ENCODE measurements at places on chromosomes 4 and X. TPM values are rescaled to one million over a fixed set of nuclear protein-coding genes. Genes with fewer than 3 reads are reported as not detected.

DNA sequence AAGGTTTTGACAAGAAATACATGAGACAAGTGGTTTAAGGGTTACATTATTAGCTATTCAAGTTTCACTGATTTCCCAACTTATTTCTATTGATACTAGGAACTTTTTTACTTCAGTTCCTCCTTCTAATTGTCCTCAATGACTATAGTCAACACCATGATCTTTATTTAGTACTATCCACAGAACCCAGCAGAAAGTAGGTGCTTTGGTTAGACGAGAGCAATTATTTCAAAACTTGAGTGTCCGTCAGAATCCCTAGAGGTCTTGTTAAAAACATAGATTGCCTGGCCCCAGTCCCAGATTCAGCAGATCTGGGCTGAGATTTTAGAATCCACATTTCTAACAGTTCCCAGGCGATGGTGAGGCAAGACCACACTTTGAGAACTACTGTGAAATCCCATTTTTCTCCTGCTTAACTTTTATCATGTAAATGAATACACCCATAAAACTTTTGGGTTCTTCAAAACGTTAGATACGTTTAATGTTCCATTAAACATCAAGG is 17.9 kb downstream of the EXOC1 start:
- no peaks in the 10 kb centered on the region for H3K27me3 ChIP-seq
- H3K27ac ChIP-seq: no peak overlapping the region
- no peak for DNase-seq

DNA sequence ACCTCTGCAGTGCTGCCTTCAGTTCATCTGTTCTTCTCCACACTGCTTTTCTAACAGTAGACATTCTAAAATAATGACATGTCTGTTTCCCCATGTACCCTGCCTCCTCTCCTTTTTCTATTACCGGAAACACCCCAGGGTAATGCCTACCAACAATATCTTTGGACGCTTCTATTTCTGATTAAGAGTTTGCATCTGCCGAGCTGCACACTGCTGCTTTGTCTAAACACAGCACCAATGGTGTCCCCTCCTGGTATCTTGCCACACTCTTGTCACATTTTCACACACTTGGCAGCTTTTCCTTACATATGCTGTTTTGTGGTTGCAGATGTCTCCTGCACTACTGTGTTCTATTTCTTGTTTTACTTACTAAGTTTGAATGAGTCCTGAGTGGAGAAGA is 288.8 kb downstream of the GRIA2 start:
- DNase-seq: no peak
- H3K27me3 ChIP-seq: no peaks in the 10 kb centered on the region
- no peak overlapping the region for H3K4me3 ChIP-seq
- H3K27ac ChIP-seq: no peak overlapping the region
- no peaks in the 10 kb centered on the region for H3K36me3 ChIP-seq

DNA sequence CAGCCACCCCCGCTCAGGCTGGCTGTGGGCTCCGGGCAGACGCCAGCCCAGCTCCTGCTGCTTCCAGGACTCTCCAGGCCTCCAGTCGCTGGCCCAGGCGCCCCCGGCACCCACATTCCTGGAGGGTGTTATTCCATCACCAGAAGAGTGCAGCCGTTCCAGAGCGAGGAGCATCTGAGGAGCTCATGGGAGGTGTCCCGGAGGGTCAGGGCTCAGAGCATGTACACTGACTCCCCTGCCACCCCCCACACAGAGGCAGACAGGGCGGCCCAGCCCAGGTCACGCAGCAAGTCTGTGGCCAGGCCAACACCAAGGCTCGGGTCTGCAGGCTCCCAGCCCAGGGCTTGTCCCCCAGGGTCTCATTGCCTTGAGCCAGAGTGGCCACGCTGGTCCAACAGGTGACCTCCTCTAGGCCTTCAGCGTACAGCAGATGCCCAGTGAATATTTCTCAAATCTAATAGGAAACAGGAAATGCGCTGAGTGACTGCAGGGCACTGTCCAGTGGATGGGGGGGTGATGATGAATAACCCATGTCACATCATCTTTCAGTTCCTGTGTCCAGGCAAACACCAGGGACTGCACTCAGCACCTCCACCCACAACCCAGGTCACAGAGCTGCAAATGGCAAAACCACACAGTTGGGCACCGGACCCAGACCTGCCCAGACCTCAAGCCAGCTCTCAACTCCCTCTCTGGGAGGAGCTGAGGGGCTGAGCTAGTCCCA is 37.2 kb downstream of the ABLIM2 start:
- H3K4me1 ChIP-seq: no peaks in the 10 kb centered on the region
- H3K27ac ChIP-seq: no peak overlapping the region
- no peaks in the 10 kb centered on the region for H3K27me3 ChIP-seq

DNA sequence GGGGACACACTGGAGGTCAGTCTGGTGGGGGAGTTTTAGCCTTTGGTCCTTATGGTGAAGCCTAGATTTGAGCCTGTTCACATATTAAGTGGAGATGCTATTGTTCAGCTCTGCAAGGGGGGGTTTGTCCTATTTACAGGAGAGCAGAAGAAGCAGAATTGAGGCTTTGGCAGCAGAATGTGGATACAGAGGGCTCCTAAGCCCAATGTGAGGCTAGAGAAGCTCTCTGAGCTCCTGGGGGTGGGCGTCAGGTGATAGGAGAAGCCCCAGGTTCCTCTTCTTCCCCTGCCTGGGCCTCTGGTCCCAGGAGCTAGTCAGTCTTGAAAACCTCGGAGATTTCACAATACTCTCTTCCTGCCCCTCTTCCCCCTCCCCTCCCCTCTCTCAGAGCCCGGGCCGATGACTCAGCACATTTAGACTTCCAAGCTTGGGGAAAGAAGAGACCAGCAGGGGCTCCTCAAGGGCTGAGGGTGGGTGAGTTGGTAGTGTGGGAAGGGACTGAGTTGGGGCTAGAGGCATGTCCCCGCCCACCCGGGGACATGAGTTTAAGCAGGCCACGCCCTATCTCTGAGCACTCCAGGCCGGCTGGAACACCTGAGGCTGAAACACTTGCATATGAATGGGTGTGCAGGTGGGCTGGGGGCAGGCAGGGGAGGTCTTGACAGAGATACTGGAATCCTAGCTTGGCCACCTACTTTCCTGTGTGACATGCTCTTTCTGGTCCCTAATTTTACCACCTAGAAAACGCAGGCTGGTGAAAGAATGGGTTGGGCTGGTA is 3.4 kb downstream of the TFE3 start:
- DNase-seq: peak; percentile 95
- peaks cover 18% of the 10 kb centered on the region for H3K36me3 ChIP-seq
- H3K4me3 ChIP-seq: peak overlapping the region; percentile 77
- H3K4me1 ChIP-seq: peaks cover 4% of the 10 kb centered on the region

DNA sequence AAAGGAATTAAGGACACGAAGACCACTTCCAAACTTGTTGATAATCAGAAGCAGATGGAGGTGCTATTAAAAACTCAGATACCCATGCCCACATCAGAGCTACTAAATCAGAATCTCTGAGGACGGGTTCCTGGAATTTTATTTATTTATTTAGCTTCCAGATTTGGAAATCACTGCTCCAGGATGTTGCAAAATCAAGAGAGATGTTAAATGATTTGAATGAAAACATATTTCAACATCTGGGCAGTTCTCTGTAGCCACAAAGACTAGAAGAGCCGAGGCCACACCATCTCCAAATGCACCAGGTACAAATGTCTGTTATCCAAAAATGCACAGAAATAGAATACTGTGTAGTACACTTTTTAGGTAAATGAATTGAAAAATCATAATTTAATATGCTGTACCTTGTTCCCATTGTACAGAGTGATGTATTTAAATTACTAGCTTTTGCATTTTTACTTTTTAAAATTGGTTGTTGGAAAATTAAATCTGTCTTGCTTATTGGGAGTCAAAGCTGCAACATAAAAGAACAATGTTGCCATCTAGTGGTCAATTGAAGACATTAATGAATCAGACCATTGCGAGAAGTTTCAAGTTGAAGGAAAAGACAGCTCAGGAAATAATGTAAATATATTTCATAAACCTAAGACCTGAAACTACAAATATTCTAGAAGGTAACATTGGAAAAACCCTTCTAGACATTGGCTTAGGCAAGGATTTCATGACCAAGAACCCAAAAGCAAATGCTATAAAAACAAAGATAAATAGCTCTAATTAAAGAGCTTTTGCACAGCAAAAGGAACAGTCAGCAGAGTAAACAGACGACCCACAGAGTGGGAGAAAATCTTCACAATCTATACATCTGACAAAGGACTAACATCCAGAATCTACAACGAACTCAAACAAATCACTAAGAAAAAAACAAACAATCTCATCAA is 151.3 kb upstream of the TTC29 start:
- no peak overlapping the region for H3K4me3 ChIP-seq
- no peak overlapping the region for H3K27ac ChIP-seq
- no peaks in the 10 kb centered on the region for H3K4me1 ChIP-seq
- no peaks in the 10 kb centered on the region for H3K27me3 ChIP-seq

DNA sequence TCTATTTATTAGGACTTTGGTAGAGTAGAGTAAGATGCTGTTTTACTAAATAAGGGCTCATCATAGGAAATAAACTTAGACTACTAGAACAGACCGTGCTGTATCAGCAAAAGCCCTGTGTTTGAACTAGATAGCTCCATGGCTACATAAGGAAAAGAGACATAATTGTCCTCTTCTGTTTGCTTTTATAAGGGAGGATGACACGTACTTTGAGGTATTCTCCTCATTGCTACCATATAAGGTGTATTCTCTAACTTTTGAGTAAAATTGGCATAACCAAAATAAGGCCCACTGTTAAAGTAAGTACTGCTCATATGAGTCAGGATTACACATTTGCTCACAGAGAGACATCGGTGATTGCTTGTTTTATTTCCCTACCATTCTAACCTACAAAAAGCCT is 64.3 kb downstream of the PDLIM5 start:
- no peaks in the 10 kb centered on the region for H3K4me1 ChIP-seq
- H3K36me3 ChIP-seq: no peaks in the 10 kb centered on the region
- no peak overlapping the region for H3K27ac ChIP-seq
- H3K27me3 ChIP-seq: no peaks in the 10 kb centered on the region
- no peak for DNase-seq

- H3K27me3 ChIP-seq: no peaks in the 10 kb centered on the region
- H3K27ac ChIP-seq: no peak overlapping the region
- no peak for DNase-seq
- no peak overlapping the region for H3K4me3 ChIP-seq
- H3K4me1 ChIP-seq: peaks cover 10% of the 10 kb centered on the region
Observed at GRCh38 chr4:141899541-141899940, 263.2 kb downstream of the IL15 start.

- DNase-seq: no peak
- no peaks in the 10 kb centered on the region for H3K36me3 ChIP-seq
- no peak overlapping the region for H3K27ac ChIP-seq
- no peaks in the 10 kb centered on the region for H3K4me1 ChIP-seq
Observed at GRCh38 chr4:15873117-15873516, 65.4 kb downstream of the FGFBP1 start.

PUDP gene
- total RNA-seq: 21.9 TPM

NPNT gene
- total RNA-seq: 1.4 TPM

NDP gene
- total RNA-seq: 0.27 TPM
